ENCODE measurements at places on chromosomes 3 and 15.
A peak's percentile ranks its signal among the peaks of the same experiment; 100 is the strongest.

DNA sequence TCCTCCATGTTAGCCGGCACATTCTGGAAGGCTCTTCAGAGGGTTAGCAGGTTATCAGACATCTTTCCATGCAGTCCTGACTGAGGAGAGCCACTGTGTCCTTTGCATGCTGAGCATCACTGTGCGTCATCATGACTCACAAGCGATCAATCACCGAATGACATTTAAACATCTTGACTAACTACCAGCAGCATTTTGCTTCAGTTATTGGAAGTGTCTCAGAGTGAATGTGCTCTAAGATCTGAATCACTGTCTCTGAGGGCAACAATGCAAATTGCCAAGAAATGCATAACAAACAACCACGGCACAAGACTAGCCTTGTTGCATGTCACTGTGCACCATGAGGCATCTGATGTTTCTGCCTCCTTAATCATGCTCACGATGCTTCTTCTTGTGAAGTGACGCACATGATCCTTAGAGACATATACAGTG is 18.3 kb upstream of the ATP8B4 start:
- DNase-seq, result no peak

- DNase-seq, result peak; percentile 64
Measured at GRCh38 chr15:58227706-58228543, 89.7 kb downstream of the AQP9 start.

DNA sequence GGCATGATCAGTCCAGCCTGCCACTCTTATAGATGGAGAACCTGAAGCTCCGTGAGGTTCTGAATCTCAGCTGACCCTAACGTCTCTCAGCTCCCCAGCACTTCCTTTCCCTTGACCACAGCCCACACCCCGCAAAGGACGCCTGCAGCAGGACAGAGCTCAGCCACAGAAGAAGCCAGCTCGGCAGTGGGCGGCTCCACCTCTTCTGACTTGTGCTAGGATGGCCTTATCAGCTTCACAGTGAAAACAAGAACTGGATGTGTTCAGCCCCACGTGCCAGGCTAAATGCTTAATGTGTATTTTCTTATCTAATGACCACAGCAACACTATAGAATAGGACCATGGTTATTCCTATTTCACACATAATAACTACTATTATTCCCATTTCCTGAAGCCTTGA is 127.6 kb downstream of the ARNT2 start:
- no peak for DNase-seq

DNA sequence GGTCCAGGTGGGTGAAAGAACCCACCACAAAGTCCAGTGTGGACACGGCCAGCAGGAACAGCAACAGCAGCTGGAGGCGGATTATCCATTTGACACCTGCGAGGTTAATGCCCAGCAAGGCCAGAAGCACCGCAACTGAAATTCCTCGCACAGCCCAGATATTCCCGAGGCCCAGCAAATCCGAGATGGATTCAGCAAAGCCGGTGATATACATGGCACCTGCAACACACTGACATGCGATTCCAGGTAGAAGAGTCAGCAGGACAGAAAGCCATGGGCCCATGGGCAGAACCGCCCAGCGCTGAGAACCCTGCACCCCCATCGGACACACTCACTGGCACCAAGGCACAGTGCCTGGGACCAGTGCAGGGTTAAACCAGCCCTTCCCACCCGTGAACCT is 34.8 kb downstream of the SLC12A8 start:
- DNase-seq, result no peak

- DNase-seq, result no peak
Measured at GRCh38 chr15:100537331-100537730, 8.6 kb upstream of the CERS3 start.

DNA sequence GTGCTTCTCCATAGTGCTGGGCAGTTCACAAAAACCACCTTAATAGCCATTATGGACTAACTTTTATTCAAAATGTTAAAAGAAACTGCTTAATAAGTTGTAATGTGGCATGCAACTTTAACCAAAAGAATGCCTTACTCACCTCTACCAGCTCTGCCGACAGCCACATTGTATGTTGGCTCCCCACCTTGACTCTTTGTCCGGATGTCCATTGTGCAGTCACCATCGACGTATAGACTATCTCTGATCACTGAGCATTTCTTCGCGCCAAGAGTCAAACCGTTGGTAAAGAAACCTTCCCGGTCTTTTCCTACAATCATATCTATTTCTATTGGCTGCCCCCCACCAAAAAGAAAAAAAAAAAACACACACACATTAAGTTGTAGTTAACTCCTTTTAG is 2.5 kb downstream of the PFN2 start:
- DNase-seq, result peak; percentile 60

DNA sequence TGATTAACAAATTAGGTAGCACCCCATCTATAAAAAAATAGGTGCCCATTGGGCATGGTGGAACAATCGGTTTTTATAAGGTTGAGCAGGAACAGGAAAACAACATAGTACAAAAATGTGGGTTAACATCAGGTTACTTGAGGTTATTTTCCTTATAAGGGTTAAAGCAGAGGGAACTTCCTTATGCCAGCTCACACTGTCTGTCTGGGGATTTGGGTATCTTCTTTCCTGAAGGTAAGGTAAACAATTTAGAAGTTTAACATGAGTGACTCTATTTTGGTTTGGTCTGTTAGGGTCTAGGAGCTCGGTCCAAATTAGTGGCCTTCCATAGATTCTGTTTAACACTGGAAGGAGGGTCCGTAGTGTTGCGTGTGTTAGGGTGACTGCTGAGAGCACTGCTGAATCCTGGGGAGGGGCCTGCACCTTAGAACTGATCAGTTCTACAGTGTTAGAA is 14.7 kb downstream of the CHD2 start:
- no peak for DNase-seq

DNA sequence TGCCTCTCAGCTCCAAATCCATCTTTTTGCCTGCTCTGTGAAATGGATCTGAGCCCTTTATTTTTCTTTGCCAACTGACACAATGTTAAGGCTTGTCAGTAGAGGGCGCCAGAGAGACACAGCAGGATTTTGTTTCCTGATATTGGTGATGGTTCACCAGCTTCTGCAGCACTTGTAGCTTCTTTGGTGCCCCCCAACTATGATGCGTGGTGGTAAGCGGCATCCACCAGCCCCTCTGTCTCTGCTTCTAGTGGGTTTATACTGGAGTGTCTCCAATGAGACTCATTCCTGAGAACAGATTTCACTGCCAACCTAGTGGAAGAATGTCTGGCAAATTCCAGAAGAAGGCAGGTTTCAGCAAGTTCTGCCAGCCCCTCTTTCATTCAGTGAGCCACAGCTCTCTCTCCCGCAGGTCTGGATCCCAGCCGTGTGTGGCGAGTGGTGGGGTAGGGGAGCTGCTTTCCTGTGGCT is 471.9 kb upstream of the FRG2C start:
- peak; percentile 5 for DNase-seq

DNA sequence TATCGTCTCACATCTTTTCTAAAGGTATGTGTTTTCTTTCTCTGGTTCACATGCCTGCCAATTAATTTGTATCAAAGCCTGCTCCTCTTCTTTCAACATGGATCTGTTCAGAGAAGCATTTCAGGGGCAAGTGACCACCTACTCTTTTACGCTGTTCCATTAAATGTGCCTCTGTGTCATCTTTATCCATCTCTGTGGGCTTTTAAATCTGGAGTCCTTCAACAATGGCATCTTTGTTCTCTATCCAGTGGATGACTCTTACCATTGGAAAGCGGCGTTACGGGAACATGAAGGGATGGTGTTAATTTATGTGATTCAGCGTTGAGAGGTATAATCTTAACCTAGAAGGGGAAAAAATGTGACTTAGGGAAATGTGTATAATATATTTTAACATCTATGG is 92.7 kb upstream of the CFAP20DC start:
- no peak for DNase-seq

- DNase-seq, result no peak
Measured at GRCh38 chr3:58793938-58794337, 127.4 kb upstream of the FAM3D start.

GRCh38 chr15:80769829-80770705 is 9.1 kb upstream of the CEMIP start:
- DNase-seq, result no peak

DNA sequence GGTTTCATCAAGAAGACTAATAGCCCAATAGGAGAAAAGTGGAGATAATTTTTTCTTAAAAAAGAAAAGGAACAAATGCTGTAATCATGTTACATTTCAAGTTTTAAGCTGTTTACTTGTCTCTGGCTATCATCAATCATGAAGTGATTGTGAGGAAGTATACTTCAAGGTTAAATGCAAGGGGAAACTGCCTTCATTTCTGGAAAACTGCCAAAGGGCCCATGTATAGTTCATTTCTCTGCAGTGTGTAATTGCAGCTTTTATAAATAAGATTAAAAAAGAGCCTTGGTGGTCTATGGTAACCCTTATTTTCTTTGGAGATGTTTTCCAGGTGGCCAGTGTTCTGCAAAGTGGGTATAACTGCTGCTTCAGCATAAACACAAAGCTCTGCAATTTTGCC is 101.9 kb downstream of the GRM7 start:
- DNase-seq, result no peak

GRCh38 chr3:141959589-141960554 is 83.4 kb downstream of the ATP1B3 start:
- no peak for DNase-seq

DNA sequence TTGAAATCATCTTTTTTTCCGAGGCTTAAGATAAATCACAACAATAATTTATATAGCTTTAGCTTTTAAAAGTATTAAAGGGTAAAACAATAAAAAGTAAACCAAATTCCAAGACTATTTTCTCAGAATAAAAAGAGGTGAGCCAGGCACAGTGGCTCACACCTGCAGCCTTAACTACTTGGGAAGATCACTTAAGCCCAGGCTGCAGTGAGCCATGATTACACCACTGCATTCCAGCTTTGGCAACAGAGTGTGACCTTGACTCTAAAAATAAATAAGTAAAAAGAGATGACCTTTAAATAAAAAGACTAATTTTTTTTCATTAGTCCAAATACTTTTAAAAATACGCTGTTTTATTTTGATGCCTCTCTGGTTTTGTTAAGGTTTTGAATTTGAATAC is 54.4 kb downstream of the C3orf80 start:
- no peak for DNase-seq

- DNase-seq, result no peak
Measured at GRCh38 chr3:197227780-197228574, 70.4 kb downstream of the DLG1 start.

DNA sequence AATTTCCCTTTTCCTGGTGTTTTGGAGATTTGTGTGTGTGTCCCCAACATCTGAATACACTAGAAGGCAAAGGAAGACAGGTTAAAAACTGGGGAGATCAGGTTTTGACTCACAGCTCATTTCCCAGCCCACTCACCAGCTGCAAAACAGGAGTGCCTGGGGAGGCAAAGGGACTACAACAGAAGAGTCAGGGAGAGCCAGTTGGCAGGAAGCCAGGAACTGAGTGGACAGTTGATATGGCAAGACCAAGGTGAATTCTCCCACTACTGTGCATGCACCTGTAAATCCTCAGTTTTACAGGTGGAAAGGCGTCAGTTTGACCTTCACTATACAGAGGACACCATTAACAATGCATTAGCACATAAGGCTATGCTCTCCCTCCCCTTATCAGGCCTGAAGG is 901.5 kb upstream of the SEMA6D start:
- peak; percentile 62 for DNase-seq

DNA sequence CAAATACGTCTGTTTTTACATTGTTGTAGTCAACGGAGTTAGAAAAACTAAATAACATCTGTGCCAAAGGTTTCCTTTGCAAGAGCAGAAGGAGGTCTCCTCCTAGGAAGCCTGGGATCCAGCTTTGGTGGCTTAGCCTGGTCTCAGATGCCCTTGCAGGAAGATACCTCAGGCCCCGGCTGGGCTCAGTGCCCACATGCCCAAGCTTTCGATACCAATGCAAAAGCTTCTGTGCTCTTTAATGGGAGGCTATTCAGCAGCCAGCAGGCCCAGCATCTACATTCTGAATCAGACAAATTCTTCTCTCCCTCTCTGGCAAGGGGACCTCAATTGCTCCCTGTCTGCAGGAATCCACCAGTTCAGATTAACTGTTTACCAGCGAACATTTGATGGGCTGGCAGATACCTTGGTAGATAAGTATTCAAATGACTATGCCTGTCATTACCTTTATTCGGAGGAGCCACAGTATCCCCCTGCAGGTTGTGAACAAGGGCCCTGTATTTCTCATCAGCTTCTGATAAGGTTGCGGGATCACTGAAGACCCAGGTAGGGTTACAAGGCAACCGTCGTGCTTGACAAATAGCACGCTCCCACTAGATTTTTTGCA is 180.1 kb upstream of the KBTBD8 start:
- DNase-seq, result no peak

DNA sequence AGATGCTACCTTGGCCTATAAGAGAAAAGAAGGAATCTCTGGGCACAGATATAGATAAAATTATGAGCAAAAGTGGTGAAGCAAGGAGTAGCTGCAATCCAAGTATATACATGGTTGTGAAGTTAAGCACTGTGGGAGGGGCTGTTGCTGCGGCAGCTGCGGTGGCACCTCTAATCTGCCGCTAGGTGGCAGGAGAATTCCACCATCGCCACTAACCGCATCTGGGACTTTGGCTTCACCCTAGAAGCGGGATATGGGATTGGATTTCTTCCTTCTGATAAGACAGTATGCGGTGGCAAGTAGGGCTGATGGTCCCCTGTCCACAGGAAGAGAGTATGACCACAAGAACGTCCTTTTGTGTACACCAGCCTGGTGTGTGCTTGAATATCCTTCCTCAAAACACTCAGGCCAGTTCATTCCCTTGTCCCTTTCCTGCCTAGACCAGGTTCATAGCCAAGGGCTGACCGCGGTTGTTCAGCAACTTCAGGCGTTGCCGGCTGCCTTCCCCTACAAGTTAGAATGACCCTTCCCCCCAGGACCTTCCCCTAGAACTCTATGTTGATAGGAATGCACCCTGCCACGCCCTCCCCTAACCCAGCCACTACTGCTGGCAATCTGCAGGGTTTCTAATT is 5.1 kb downstream of the MAGEL2 start:
- peak; percentile 60 for DNase-seq

GRCh38 chr3:79047581-79047980 is 720.2 kb downstream of the ROBO1 start:
- no peak for DNase-seq

DNA sequence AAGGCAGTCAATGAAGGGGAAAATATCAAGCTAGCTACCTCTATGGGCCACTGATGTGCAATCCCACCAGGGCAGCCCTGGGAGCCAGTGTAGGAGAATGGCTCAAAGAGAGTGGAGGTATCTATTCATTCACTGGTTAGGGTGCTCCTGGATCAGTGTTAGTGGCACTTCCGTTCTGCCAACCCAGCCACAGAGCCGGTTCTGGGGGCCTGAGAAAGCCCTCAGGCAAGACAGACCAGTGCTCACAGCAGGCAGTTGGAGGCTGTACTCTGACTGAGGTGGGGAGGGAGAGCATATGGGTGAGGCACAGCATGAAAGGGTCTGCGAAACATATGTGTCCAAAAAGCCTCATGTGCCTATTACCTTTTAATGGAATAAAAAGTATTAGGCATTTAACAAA is 109.3 kb downstream of the KCNMB2 start:
- no peak for DNase-seq

DNA sequence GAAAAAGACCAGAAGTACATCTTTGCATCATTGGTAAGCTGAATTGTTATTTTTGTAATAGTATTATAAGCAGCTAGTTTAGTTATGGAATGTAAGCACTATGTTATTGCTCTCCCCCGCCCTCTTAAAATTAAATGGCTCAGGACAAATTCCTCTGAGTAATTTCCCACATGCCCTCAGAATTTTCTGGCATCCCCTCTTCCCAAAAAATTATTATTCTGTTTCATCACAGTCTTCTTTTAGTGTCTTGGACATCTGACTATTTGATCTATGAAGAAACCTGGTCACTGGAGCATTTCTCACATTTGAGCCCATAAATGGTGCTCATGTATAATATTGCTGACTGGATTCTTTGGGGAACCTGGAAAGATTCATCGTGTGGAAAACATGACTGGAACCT is 68.3 kb downstream of the KLHL25 start:
- no peak for DNase-seq

All from COR-L47 (cell line).